Activated CD8-positive, alpha-beta memory T cell treated with anti-CD3 and anti-CD28 coated beads, Interleukin-2, amount 50 U/mL, for 4 hours (primary cell): ENCODE measurements at places on chromosomes 5 and 9.

DNA sequence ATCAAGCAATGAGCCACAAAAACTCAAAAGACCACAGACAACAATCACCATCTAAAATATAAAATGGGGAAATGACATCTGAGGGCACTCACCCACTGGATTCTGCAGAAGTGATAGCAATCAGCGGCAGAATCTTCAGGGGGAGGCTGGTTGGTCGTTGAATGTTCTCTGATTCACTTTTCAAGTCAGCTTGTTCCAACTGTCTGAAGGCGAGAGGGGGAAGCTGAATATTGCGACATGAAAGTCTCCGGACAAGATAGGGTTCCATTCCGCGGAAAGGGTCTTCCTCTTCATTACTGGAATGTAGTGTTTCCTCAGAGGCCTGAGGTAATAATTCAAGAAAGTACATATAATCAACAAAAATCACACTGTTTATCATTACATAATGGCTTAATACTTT, 94.9 kb upstream of the PDE4D start:
- DNase-seq = no peak

- no peak for DNase-seq
Observed at GRCh38 chr5:59543821-59544442, 349.6 kb downstream of the PDE4D start.

DNA sequence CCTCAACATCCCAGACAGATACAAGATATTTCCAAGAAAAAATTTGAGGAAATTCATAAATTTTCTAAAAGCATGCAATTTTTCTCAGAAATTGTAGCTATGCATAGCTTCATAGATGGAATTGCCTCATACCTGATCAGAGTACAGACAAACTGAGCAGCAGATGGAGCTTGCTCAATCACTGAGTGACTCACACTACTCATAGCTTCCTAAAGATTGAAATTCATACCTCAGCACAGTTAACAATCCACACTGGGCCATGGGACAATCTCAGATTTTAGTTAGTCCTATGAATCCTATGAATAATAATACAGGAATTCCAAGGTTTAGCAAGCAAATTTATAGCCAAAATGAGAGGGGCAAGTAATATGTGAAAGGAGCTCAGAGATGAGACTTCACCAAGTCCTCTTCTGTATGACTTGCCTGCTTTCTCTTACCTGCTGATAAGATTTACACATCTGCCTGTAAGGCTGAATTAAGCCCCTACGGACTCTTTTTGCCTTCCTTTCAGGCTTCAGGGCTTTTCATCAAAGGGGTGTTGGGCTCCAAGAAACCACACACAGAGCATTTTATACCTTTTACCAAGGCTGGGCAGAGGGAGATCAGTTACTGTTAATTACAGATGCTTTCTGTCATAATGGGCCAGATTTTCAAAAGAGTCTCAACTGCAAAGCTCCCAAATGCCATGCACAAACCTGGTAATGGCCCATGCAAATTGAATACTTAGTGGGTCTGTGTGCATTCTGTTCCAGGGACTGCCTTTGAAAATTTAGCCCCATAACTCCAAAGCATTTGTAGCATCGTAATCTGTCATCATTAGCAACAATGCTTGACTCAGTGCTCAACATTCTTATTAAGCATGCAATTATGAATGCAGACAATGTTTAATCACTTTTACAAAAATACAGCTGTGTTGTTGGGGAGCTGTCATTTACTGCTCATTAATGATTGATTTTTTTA, 439.3 kb downstream of the DTWD2 start:
- DNase-seq = no peak

- no peak for DNase-seq
Observed at GRCh38 chr9:120755044-120755443, 38.2 kb downstream of the FBXW2 start.

DNA sequence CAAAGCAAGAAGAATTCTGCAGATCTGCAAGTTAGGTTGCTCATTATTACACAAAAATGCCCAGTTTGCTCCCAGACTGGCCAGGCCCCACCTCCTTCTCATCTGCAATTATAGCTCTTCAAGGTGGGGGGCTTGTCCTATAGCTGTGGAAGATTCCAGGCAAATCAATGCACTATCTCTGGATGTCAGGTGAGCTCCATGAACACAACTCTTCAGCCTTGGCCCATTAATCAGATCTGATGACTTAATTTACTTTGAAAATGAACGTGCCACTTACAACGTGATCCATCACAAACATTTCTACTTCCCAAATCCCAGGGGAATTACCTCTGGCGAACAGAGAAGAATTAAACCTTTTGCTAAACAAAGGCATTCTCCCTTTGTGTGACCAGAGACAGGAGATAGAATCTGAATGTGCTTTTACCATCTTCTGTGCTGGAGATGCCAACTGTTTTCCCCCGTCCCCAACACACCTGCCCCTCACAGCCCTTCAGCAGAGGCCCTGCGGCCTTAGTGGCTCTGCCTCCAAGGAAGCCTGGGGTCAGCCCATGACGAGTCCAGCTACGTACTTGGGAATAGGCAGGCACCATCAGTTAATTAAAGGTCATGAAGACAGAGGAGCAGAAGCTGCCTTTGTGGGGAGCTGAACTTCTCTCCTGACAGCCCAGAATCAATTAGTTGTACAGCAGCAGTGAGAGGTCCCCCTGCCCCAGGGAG, 60.5 kb downstream of the SNX18 start:
- DNase-seq = no peak

GRCh38 chr9:131394464-131395156, 724 bp downstream of the PRRC2B start:
- peak; percentile 51 for DNase-seq

GRCh38 chr5:36312953-36313672, 11.4 kb upstream of the RANBP3L start:
- DNase-seq = no peak

DNA sequence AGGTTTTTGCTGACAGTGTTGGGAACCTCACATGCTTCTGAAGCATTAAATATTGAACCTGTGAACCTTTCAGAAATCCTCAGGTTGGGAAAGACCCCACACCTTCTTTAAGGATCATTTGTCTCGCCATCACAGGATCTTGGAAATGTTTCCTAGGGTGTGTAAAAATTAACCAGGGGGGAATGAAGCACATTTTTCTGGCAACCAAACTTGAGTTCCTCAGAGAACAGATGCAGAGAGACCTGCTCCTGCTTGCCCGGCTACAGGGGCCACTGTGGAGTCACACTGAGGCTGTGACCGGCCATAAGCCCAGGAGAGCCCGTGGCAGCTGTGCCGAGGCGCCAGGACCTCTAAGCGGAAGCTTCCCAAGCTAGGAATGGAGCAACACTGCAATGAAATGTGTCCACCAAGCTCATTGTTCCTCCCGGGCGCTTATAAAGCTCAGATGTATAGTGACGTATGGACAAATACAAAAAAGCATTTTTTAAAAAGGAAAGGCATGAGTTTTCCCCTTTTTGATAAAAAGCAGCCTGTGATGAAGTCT, 7.7 kb downstream of the CXCL14 start:
- DNase-seq = no peak

- no peak for DNase-seq
Observed at GRCh38 chr5:83987513-83988292, 267.0 kb upstream of the HAPLN1 start.

DNA sequence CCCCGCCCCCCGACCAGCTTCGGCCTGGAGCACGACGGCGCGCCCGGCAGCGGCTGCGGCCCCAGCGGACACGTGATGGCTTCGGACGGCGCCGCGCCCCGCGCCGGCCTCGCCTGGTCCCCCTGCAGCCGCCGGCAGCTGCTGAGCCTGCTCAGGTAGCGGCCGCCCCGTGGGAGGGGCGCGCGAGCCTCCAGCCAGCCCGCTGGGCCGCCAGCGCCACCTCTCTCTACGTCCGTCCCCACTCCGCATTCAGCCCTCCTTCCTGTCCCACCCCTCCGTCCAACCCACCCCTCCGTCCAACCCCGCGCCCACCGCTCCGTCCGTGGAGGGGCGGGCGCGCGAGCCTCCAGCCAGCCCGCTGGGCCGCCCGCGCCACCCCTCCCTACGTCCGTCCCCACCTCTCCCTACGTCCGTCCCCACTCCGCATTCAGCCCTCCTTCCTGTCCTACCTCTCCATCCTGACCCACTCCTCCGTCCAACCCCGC, 6.5 kb downstream of the ADAMTS13 start:
- no peak for DNase-seq

DNA sequence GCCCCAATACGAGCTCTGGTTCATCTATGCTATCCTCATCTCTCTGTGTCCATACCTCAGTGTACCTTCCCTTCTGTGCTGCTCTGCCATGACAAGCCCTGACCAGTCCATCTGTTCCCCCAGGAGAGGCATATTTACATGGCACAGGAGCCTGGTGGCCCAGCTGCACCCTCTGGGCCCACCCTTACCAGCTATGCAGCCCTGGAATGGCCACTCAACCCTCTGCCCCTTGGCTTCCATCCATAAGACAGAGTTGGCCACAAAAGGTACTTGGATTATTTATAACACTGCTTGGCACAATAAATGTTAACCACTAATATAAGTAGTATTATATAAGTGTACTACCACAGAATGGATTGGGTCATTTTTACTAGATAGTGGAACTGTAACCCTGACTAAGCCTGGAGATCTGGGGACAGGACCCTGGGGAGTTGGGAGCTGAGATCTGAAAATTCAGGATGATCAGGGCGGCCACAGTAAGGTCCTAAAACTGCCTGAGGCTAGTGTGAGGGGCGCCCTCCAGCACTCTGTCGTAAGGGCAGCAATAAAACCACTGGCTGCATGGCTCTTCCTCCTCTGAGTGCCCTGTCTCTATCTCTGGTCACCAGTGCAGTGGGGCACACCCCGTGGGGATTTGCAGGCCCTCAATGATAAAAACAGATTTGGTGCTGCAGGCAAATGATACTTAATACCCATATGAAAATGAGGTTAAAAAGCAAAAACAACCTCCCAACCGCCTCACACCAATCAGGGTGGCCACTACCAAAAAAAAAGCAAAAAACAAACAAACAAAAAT, 65.8 kb downstream of the SEMA4D start:
- DNase-seq = no peak

GRCh38 chr5:76861612-76862011, 11.8 kb downstream of the S100Z start:
- DNase-seq = no peak

GRCh38 chr9:109996936-109997580, 210.9 kb downstream of the C9orf152 start:
- DNase-seq = no peak

- DNase-seq = no peak
Observed at GRCh38 chr5:83099001-83099400, 21.7 kb downstream of the XRCC4 start.

DNA sequence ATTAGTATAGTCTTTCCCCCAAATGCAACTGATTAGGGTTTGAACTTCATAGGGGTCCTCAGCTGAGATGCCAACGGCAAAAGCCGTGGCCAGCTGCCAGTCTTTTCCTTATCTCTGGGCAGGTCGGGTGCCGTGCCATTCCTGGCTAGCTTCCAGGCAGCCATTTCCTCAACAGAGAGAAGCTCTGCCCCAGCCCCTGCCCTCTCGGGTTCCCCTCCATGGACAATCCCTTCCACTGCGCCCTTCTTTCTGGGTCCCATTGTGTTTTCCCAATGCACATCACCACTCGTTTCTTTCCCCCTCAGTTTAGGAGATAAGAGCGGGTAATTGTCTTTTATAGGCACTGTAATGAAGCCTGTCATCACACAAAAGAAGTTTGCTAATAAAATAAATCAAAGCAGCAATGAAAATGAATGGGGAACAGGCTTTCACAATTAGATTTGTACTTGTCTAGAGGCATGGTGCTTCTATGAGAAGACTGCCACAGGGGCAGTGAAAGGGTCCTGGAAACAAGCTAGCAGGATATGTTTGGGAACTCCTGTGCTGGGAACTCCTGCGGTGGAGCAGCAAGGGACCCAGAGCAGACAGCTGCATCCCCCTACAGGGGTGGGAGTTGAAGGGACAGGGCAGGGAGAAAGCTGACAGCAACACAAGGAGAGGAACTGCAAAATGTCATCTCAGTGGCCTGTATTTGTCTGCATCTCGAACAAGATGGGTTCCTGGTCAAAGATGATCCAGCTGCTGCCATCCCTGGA, 48.0 kb upstream of the SAP30L start:
- no peak for DNase-seq

GRCh38 chr9:114263853-114264510, 58.9 kb upstream of the ORM1 start:
- DNase-seq = no peak

GRCh38 chr9:112870556-112870955, 20.1 kb downstream of the SLC46A2 start:
- DNase-seq = no peak

DNA sequence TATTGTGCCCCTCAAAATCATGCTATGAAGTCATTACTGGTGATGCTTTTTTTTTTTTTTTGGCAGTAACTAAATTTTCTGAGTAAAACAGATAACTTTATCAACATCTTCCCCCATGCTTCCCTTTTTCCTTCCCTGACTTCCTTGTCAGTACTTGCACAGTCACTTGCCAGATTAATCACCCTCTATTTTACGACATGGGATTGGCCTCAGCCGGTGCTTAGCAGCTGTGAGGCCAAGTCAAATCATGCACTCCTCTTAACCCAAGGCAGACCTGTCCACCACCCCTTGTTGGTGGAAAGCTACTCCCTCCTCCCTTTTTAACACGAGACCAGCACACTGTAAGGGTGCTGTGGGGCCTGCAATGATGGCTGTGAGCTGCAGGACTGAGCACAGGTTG, 118.0 kb upstream of the OTULINL start:
- DNase-seq = no peak

DNA sequence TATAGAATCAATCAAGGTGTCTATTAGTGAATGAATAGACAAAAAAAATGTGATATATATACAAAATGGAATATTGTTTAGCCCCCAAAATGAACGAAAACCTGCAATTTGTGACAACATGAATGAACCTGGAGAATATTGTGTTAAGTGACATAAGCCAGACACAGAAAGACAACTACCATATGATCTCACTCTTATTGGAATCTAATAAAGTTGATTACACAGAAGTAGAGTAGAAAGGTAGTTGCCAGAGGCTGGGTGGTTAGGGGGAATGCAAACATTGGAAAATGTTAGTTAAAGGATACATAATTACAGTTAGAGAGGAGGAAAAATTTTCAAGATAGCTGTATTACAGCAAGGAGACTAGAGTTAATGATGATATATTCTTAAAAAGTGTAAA, 1962.3 kb downstream of the EFNA5 start:
- DNase-seq = no peak

GRCh38 chr5:44388321-44389089, 715 bp downstream of the FGF10 start:
- no peak for DNase-seq

DNA sequence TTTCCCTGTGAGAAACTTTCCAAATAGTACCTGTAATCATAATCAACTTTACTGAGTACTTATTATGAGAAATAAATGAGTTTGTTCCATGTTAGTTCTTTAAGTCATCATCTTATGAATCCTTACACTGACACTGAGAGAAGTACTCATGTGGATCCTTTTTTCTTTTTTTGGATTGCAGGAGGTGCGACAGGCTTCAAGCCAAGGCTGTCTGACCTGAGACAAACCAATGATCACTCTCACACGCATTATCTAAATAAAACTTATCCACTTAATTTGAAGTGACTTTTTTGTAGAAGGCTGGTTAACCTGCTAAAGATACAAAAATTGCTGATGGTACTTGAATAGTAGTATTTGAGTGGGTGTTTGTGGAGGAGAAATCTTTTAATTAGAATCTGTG, 39.5 kb downstream of the JAKMIP2 start:
- DNase-seq = no peak

- no peak for DNase-seq
Observed at GRCh38 chr9:85089188-85089969, 419.9 kb downstream of the NTRK2 start.
